ENCODE measurements at places on chromosomes 3 and 15.

- DNase-seq: peak; percentile 9
Observed at GRCh38 chr15:101501703-101502373, 12.3 kb upstream of the PCSK6 start.

- peak; percentile 11 for DNase-seq
Observed at GRCh38 chr3:108602249-108602934, 12.9 kb downstream of the DZIP3 start.

GRCh38 chr3:15217011-15217671 is 11.1 kb downstream of the CAPN7 start:
- no peak for DNase-seq

GRCh38 chr15:25790000-25790660 is 73.0 kb downstream of the ATP10A start:
- DNase-seq: no peak

DNA sequence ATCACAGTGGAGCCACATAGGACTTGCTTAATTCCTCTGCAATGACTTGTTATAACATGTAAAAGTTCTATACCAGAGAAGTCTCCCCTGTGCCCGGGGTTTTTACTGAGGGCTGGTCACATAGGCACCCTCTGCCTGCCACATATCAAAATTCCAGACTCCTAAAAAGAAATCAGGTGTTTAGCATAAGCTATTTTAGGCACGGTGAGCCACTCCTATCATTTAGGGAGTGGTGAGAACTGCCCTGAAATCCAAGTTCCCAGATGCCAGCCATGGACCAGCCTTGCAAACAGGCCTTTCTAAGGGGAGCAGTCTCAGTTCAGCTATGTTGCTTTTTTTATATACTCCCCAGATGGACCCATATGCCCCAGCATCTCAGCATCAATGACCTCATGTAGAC is 130.3 kb downstream of the THSD4 start:
- no peak for DNase-seq

DNA sequence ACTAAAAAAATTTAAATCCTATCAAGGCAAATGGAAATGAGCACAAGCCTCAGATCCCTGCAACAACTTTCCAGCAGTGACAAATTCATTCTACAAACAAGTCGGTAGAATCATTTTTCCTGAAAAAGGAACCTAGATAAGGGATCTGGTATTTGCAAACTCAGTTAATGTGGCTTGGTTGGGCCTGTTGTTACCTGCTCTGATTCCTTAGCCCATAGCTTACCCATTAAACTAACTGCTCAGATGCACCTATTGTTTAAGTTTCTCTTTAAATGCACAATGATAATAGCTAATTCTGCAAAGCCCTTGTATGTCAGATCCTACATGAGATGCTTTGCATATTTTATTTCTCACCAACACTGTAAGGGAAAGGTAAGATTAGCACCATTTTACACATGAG is 377.4 kb upstream of the RGMA start:
- no peak for DNase-seq

DNA sequence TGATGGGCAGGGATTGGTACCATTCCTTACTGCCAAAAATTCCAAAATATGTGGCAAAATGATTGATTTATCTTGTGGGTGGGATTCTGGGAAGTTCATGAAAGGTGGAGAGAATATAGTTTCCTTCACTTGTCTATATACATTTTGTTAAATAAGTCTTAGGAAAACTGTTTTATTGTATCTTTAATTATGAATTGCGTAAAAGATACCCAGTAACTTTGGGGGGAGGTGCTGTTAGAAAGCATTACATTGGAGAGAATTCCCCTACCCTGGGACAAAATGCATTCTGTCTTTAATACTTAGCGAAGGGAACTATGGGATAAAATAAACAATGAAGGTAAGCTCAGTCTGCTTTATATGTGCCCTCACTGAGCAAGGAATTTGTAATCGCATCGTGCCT is 4.6 kb downstream of the SETD5 start:
- DNase-seq: no peak

DNA sequence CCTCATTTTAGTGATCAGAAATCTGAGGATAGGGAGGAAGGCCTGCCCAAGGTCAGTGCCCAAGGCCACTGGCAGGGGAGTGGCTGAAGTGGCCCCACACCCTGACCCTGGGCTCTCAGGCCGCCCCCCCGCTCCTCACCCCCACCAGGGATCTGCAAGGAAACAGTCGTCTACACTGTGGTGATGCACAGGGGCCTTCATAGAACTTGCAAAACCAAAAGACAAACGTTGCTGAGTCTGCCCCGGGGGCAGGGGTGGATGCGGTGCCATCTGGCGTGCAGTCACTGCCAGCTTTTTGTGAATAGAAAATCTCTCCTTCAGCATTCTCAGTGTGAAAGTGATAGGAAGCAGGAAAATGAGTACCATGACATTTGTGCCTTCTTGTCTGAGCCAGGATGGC is 41.3 kb downstream of the WHAMM start:
- DNase-seq: no peak

- no peak for DNase-seq
Observed at GRCh38 chr3:36681867-36682266, 82.5 kb downstream of the DCLK3 start.

DNA sequence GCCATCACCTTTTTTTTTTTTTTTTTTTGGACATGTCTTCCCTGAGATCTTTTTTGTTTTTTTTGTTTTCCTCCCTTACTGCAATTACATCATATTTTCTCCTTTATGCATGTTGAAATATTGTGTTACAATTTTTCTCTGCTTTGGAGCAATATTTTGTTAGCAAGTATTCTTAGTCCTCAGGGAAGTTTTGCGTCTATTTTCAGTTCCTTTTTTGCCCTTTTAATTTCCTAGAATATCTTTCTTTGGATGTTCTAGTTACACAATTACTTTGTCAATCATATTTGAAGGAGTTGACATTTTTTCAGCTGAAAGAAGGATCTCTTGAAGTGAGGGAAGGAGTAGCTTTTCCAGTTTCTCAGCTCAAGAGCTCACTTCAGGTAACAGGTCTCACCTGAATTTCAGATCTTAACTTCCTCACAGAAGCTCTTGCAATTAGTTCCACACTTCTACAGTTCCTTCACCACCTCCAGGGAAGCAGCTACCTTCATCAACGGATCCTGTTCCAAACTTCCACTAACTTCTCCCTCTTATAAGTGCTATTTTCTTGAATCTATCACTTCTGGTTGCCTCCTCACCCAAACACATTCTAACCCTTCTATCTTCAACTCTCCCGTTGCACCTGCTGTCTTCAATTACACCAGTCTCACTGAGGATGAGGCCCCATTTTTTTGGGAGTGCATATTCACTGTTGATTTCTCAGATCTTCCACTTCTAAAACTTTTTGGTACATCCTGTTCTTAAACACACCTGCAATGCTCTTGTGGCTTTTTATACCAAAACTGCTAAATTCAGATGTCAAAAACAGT is 57.8 kb upstream of the CPOX start:
- no peak for DNase-seq

- no peak for DNase-seq
Observed at GRCh38 chr15:80154336-80154735, 1.5 kb downstream of the FAH start.

- DNase-seq: no peak
Observed at GRCh38 chr3:132654721-132655120, 4.9 kb downstream of the ACAD11 start.

GRCh38 chr15:63800241-63800640 is 33.5 kb downstream of the HERC1 start:
- DNase-seq: no peak

DNA sequence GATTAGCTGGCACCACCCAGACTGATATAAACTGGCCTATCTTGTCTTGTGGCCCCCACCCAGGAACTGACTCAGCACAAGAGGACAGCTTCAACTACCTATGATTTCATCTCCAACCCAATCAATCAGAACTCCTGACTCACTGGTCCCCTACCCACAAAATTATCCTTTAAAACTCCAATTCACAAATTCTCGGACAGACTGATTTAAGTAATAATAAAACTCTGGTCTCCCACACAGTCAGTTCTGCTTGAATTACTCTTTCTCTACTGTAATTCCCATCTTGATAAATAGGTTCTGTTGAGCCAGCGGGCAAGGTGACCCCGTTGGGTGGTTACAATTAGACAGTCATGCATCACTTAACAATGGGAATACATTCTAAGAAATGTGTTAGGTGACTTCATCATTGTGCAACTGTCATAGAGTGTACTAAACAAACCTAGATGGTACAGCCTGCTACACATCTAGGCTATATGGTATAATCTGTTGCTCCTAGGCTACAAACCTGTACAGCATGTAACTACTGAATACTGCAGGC is 48.1 kb upstream of the MAP4 start:
- DNase-seq: no peak

DNA sequence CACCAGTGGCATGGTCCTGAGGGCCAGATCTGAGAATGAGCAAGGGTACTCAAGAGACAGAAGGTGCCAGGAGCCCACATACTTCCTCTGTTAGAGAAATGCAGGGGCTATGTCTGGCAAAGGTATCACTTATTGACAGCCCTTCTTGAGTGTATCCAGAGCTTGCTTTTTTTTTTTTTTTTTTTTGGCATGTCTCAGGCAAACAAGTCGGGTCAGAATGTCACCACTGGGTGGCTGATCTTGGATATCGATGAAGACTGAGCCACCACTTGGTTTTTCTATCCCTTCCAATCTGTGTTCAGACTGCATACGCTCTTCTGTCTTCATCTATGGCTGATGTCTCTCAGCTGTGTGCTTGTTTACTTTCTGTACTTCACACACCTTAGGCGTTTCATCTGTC is 363.4 kb upstream of the C2CD4B start:
- no peak for DNase-seq

GRCh38 chr3:143241481-143241951 is 121.9 kb downstream of the CHST2 start:
- DNase-seq: no peak

DNA sequence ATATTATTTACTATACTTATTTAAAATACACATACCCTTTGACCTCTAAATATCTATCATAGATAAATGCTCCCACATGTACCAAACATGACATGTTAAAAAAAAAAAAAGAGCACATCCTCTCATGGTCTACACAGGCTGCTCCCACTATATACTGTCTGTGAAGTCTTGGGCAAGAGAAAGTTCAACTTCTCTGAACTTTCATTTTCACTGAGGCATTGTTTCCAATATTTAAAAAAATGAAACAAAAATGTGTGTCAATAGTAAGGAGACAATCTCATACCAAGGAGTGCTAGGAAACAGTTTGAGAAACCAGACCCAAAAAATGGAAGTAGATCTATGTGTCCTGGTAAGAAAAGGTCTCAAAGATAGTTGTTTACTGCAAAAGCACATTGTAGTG is 29.3 kb downstream of the SLC4A7 start:
- DNase-seq: no peak

GRCh38 chr15:68667800-68668625 is 89.2 kb downstream of the CORO2B start:
- no peak for DNase-seq

DNA sequence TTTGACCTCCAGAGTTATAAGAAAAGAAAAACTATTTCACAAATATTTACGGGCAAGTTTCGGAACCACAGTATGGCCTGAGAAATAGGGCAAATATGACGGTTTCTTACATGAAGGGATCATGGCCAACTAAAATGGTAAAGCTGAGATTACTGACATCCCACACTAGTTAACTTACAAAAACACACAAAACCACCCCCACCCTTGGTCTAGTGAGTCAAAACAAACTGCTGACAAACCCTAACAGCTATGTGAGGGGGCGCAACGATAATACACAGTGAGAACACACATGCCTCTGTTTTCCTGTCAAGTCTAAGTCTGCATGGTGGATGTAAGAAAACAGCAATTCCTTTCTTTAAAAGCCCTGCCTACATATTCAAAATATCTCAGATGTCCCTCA is 32.3 kb downstream of the CBLB start:
- DNase-seq: no peak

DNA sequence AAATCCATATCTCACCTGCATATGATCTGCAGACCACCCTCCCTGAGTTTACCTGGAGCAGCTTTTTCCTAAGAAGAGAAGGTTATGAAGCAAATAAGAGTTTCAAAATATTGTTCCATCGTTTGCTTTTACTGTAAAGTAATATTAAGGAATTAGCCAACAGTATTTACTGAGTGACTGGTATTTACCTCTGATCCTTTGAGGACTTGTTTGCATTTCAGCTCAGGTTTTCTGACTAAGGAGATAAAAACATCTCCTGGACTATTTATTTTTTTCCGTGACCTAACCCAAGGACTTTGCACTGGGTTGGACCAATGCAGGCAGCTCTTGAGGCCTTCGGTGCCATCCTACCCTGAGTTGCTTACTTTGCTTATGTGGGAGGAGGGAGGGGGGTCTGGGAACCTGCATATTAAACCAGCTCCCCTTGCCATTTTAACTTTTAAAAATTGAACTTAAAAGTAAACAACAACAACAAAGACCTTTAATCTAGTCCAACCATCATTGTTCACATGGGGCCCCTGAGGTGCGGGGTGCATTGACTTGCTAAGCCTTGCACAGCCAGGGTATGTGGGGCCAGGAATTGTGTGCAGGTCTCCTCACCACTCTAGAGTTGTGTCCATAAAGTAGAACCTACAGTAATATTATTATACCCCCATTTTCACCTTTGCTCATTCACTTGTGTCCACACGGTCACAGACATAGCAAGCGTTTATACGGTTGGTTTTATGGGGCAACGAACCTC is 39.3 kb downstream of the TRAK1 start:
- no peak for DNase-seq

- DNase-seq: no peak
Observed at GRCh38 chr3:174792864-174793263, 66.3 kb upstream of the NAALADL2 start.

- no peak for DNase-seq
Observed at GRCh38 chr3:108453565-108453964, 56.8 kb downstream of the MYH15 start.

GRCh38 chr15:101490922-101491733 is 1.6 kb upstream of the PCSK6 start:
- no peak for DNase-seq

- DNase-seq: no peak
Observed at GRCh38 chr15:92928225-92928750, 28.2 kb downstream of the CHD2 start.

DNA sequence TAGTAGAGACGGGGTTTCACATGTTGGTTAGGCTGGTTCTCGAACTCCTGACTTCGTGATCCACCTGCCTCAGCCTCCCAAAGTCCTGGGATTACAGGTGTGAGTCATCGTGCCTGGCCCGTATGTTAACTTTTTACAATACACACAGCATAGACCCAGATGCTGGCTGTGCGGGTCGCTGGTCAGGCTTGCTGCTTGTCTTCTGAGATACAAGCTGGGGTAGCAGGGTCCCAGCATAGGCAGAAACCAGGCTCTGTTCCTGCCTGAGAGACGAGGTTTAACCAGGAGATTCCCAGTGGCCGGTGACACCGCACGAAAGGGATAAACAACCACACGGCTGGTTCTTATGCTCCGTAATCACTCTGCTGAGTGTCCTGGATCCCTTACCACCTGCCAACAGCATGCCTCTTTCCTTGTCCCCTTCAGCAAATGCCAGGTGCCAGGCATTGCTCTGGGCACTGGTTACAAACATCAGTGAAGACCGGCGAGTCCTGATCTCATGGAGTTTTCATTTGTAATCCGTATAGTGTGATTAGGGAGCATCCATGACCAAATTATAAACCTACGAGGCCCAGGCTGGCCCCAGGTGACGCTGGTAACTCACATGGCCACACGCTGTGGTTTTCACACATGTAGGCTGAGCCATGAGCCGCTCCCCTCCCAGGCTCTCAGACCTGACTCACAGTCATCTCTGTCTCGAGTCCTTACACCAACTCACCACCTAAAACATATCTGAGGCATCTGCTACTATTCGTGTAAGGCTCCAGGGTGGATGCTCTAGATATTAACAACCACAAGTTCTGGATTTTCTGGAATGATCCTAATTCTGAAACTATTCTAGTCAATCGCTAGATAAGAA is 125.7 kb downstream of the PDZRN3 start:
- DNase-seq: no peak

- DNase-seq: no peak
Observed at GRCh38 chr3:113436809-113437208, 4.5 kb downstream of the CFAP44 start.
